ENCODE measurements at places on chromosomes 7 and 10.
A peak's percentile ranks its signal among the peaks of the same experiment; 100 is the strongest.

DNA sequence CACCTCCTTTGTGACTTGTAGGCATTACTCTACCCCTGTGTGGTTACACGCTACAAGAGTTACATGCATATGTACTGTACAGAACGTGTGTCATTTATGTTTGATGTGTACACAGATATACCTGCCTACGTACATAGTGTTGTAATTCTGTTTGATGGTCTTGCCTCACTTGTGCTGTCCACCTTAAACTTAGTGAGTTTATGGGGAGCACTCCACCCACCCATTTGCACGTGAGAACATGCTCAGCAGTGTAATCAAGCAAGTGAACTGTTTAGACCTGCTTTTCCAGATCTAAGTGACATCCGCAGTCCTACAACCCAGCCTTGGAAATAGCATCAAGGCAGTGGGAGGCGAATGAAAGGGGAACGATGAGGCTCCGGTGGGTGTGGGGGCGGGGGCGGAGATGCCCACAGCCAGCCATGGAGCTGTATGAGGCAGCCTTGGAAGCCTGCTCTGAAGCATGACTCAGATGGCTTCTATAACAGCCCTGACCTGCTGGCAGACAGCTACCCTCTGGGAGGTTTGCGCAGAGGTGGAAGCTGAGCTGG is 52.1 kb downstream of the SUFU start:
- H3K27ac ChIP-seq: no peak overlapping the region
- H3K36me3 ChIP-seq: peaks cover 6% of the 10 kb centered on the region
- no peak for DNase-seq
- H3K4me3 ChIP-seq: no peak overlapping the region
- H3K27me3 ChIP-seq: no peaks in the 10 kb centered on the region
- H3K4me1 ChIP-seq: peaks cover 3% of the 10 kb centered on the region

- H3K4me1 ChIP-seq: no peaks in the 10 kb centered on the region
- DNase-seq: no peak
- H3K36me3 ChIP-seq: no peaks in the 10 kb centered on the region
Observed at GRCh38 chr10:99524736-99525380, 7.9 kb upstream of the NKX2-3 start.

GRCh38 chr7:128166603-128167041 is 74.5 kb upstream of the LEP start:
- H3K27ac ChIP-seq: no peak overlapping the region
- peaks cover 15% of the 10 kb centered on the region for H3K27me3 ChIP-seq
- DNase-seq: no peak
- peak overlapping the region; percentile 53 for H3K4me3 ChIP-seq
- no peaks in the 10 kb centered on the region for H3K36me3 ChIP-seq

- H3K4me3 ChIP-seq: no peak overlapping the region
- DNase-seq: no peak
- no peak overlapping the region for H3K27ac ChIP-seq
- no peaks in the 10 kb centered on the region for H3K27me3 ChIP-seq
- no peaks in the 10 kb centered on the region for H3K4me1 ChIP-seq
Observed at GRCh38 chr10:128864554-128865295, 602.3 kb upstream of the MGMT start.

GRCh38 chr7:81285142-81285871 is 366.5 kb upstream of the SEMA3C start:
- H3K27me3 ChIP-seq: no peaks in the 10 kb centered on the region
- H3K4me3 ChIP-seq: no peak overlapping the region
- H3K4me1 ChIP-seq: no peaks in the 10 kb centered on the region

DNA sequence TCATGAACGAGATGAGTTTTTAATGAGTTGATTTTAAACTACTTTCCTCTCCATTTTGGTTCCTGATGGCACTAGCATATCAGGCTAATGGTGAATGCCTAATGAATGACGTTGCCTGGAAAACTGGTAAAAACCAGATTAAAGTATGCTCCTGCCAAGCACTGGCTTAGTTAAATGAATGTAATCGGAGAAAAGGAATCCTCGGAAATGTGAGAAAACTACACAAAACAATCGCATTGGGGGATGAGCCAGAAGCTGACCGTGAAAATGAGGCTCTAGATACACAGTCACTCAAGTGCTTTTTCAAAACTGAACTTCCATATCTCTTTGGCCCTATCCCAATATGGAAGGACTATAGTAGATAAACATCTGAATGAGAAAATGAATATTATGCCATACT is 153.8 kb upstream of the COL1A2 start:
- no peak overlapping the region for H3K4me3 ChIP-seq
- no peak for DNase-seq

- H3K4me3 ChIP-seq: no peak overlapping the region
- H3K4me1 ChIP-seq: no peaks in the 10 kb centered on the region
- no peak for DNase-seq
- no peak overlapping the region for H3K27ac ChIP-seq
Observed at GRCh38 chr7:136533732-136534131, 334.7 kb upstream of the CHRM2 start.

- H3K36me3 ChIP-seq: no peaks in the 10 kb centered on the region
- peaks cover 33% of the 10 kb centered on the region for H3K4me1 ChIP-seq
- no peaks in the 10 kb centered on the region for H3K27me3 ChIP-seq
- no peak for DNase-seq
- H3K27ac ChIP-seq: no peak overlapping the region
Observed at GRCh38 chr7:36266683-36267082, 113.6 kb downstream of the EEPD1 start.
